ENCODE measurements at places on chromosomes 1 and 21. TPM values are rescaled to one million over a fixed set of nuclear protein-coding genes. Genes with fewer than 3 reads are reported as not detected.

GRCh38 chr1:114310695-114311271, 157.1 kb upstream of the SYT6 start:
- DNase-seq: no peak

CFH gene
- total RNA-seq: 5.7 TPM

GRCh38 chr21:46443910-46444309, 14.8 kb upstream of the DIP2A start:
- DNase-seq: no peak

GRCh38 chr1:3685906-3686305, 33.6 kb downstream of the TP73 start:
- DNase-seq: no peak

DNA sequence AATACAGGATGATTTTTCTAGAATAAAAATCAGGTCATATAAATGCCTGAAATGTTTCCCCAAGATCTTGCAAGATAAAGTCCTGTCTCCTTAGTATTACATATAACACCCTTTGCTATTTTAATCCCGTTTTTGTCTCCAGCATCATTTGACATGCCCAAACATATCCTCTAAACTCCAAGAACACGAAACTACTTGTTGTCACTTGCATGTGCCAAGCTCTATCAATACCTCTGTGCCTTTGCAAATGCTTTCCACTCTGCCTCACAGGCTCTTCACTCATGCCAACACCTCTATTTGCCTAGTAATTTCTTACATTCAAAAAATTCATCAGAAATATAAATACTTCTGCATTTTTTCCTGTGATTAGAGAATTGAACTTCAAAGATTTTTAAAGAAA, 37.9 kb downstream of the LRRIQ3 start:
- no peak for DNase-seq

RGS18 gene
- not detected for total RNA-seq

LINGO4 gene
- total RNA-seq: not detected

GRCh38 chr1:18350747-18351146, 130.0 kb upstream of the KLHDC7A start:
- DNase-seq: no peak

GRCh38 chr1:174315239-174315638, 132.5 kb upstream of the GPR52 start:
- no peak for DNase-seq

DNA sequence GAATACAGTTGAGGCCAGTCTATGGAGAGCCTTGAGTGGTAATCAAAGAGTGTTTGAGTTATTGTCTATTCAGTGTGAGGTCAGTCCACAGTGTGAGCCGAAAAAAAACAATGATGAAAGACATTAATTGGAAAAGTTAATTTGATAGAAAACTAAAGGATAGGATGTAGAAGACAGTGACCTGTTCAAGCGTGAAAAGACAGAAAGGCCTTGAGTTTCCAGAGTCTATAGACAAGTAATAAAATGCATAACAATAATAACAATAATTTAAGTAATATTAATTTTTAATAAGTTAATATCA, 90.4 kb downstream of the SLC30A10 start:
- DNase-seq: no peak

DNA sequence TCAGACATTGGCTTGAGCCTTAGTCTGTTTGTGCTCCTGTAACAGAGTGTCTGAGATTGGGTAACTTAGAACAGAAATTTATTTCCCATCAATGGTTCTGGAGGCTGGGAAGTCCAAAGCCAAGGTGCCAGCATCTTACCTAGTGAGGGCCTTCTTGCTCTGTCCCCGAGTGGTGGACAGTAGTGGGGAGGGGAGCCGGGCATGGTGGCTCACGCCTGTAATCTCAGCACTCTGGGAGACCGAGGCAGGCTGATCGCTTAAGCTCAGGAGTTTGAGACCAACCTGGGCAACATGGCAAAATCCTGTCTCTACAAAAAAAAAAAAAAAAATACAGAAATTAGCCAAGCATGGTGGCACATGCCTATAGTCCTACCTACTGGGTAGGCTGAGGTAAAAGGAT, 336.5 kb upstream of the VAMP3 start:
- DNase-seq: no peak

DNA sequence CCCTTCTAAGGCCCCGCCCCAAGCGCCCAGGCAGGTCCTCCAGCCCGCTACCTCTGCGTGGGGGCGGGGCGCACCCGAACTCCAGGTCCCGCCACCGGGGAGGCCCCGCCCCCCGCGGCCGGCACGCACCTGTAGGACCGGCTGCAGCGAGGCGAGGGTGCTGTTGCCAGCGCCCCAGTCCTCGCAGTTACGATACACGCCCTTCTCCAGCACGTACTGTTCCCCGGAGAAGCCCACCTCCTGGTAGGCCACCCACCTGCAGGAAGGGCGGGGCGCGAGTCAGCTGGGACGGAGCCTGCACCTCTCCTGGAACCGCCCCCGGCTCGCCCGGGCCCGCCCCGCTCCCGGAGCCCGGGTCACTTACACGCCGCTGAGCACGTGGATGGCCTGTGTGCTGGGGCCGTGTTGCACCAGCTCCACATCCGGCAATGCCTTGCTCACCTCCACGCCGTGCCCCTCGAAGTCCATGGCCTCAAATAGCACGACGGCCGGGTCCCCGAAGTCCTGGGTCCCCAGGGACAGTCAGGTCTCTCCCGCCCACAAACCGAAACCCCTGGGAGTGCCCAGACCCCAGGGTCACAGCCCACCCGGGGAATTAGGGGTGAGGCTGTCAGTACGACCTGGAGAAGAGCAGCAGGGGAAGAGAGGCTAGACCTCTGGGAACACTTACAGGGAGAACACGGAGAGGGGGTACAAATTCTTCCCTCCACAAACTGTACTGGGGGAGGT, 17.3 kb downstream of the CRYBG2 start:
- DNase-seq: peak; percentile 80

DNA sequence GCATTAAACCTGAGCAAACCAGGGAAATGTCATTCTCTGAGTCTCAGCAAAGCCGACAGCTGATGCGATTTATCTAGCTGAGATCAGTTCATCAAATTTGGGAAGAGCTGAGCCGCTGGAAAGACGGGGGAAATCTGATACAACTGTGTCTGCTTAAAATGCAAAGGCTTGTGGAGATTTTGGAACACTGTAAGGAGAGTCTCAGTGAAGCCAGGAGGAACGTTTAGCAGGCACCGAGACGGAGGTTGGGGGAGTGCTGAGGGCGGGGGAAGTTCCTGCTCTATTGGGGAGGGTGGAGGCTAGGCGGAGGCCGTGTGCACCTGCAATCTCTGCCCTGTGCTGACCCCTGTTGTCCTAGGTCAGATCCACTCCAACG, 143.2 kb upstream of the CSF3R start:
- DNase-seq: no peak

CPT2 gene
- 12.6 TPM for total RNA-seq

SYCP1 gene
- total RNA-seq: not detected

DNA sequence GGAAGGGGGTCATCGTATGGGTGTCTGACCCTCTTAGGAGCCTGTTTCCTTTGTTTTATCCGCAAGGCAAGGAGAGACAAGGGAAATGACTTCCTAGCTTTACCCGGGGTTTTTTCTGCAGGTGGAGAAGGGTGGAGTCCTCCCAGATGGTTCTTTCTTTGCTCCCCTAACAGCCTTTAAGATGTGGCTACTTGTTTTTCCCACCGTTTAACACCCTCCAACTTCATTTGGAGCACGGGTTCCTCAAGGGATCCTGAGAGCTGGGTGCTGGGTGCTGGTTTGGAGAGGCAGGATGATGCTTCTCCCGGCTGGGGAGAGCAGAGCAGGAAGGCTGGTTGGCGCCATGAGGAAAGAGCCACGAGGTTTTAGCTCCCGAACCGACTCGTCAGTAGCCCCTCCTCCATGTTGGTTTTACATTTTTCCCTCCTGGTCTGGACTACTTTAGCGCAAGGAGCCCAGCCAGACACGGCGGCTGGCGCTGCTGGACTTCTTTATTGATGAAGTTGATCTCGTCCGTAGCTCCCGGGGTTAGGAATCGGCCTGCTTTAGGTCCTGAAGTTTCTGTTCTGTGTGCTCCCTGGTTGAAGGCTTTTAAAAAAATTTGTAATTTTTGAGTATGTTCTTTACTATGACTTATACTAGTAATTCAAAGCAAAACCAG, 1.4 kb downstream of the UCK2 start:
- peak; percentile 79 for DNase-seq

SRSF10 gene
- 24.5 TPM for total RNA-seq

A3GALT2 gene
- not detected for total RNA-seq

- DNase-seq: peak; percentile 74
Measured at GRCh38 chr1:37556712-37557196, at the start of gene DNALI1. Gene DNALI1 (plus strand): TSS chr1:37556940. CDS start chr1:37556995, 55 bp downstream.

DNA sequence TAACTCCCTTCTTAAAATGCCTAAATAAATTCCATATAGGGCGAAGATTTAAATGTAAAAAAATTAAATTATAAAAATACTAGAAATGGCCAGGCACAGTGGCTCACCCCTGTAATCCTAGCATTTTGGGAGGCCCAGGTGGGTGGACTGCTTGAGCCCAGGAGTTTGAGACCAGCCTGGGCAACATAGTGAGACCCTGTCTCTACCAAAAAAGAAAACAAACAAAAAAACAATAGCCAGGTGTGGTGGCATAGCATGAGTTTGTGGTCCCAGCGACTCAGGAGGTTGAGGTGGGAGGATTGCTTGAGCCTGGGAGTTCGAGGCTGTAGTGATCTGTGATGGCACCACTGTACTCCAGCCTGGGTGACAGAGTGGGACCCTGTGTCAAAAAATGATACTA, 17.8 kb downstream of the SORT1 start:
- DNase-seq: no peak

DNA sequence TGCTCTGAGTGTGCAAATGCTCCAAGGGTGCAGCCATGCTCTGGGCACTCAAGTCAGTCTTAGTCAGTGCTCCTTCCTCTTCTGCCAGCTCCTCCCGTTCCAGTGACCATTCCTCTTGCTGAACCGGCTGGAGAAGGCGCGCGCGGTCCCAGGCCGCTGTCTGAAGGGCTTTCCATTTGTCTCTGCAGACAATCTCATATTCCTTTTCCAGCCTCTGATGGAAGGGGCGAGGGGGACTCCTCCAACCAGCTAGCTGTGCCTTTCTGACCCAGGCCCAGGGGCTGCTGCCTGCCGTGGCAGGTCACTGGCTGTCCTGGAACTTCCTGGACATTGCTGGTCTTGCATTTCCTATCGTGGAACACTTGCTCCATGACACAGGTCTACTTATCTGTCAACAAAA, 67.5 kb downstream of the RIPK4 start:
- no peak for DNase-seq

GRCh38 chr21:40732253-40733023, 114.5 kb downstream of the DSCAM start:
- DNase-seq: no peak

KPRP gene
- not detected for total RNA-seq

OR2L8 gene
- not detected for total RNA-seq

DNA sequence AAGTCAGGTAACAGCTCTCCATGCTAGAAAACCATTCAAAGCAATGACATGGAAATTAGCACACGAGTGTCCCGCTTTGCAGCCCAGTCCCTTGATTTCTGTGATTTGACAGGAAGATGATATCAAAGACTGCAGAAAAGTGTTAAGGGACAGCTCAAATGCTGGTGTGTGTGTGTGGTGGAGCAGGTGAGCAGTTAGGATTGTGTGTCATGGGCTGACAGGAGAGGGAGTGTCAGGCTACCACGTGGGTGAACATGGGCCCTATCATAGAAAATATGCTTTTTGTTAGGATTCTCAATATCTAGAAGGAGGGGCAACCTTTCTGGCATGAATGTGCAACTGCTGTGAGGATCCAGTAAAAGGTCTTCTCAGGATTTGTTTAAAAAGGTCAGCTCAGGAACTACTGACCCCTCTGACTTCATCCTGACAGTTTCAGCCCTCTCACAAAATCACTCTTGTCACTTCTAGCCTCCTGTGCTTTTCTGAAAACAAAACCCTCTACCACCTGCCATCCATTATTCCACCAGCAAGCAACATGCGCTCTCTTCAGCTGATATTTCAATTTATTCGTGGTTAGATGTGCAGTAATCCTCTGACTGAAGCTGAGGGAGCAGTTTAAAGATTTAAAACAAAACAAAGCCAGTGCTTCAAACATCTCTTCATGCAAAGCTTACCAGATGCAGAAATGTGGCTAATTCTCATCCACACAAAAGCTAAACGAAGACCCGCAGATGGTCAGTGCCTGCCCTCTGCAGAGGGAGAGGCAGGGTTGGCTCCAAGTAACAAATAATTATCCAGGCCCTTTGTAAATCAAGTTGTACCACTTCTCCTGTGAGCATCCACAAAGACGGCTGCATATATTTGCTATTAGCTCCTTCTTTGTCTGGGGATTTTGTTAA, 397.9 kb downstream of the PTBP2 start:
- no peak for DNase-seq
